ENCODE measurements at places on chromosomes 5 and 9.

- no peak for DNase-seq
Observed at GRCh38 chr9:104869811-104870210, 58.1 kb downstream of the ABCA1 start.

GRCh38 chr9:127305838-127306226, 41.3 kb downstream of the GARNL3 start:
- no peak for DNase-seq

- DNase-seq: no peak
Observed at GRCh38 chr5:92835712-92836111, 745.3 kb downstream of the NR2F1-AS1 start.

GRCh38 chr5:160774666-160775315, 77.2 kb downstream of the ATP10B start:
- DNase-seq: no peak

GRCh38 chr5:78569441-78569840, 79.1 kb downstream of the LHFPL2 start:
- no peak for DNase-seq

GRCh38 chr9:27431543-27432147, 92.4 kb upstream of the IFNK start:
- DNase-seq: no peak

- no peak for DNase-seq
Observed at GRCh38 chr9:34773955-34774354, 64.0 kb upstream of the CCL21 start.

GRCh38 chr9:106956971-106957370, 94.0 kb downstream of the ZNF462 start:
- DNase-seq: no peak

GRCh38 chr5:172849606-172850453, 15.8 kb downstream of the ERGIC1 start:
- DNase-seq: no peak

- DNase-seq: no peak
Observed at GRCh38 chr5:127079994-127080491, 6.7 kb upstream of the C5orf63 start.

- DNase-seq: peak; percentile 13
Observed at GRCh38 chr5:61625681-61626621, 293.9 kb downstream of the ZSWIM6 start.

- DNase-seq: no peak
Observed at GRCh38 chr9:137902646-137903045, 25.1 kb downstream of the CACNA1B start.

GRCh38 chr5:42956551-42956950, 83.6 kb downstream of the ANXA2R start:
- DNase-seq: no peak

DNA sequence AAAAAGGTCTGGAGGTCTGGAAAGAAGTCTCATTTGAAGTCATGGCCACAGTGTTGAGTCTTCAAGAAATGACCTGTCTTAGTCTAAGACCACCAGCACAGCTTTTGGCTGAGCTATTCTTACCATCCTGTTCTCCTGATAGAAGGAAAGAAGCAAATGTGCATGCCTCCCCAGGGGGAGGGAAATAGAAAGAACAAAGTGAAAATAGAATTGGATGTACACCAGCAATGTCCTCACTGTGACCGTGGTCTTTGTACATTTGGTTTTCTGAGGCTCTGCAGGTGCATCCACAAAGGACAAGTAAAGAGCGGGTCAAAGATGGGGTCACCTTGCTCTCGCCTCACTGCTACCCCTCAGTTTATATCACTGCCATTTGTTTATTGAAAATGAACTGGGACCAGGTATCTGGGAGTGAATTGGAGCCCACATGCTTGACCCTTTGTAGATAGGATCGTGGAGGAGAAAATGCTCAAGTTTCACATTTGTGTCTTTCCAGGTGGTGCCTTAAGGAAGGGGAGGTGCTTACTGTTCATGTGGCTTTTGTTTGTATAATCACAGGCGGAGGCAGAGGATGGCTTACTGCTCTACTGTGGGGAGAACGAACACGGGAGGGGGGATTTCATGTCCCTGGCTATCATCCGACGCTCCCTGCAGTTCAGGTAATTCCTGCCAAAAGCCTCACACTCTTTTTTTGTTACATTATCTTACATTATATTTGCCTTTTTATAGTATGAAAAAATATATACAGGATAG, 147.8 kb downstream of the LIFR start:
- DNase-seq: no peak

- no peak for DNase-seq
Observed at GRCh38 chr9:137974746-137975526, 97.4 kb downstream of the CACNA1B start.

- no peak for DNase-seq
Observed at GRCh38 chr9:656926-657568, 184.4 kb upstream of the DMRT1 start.

DNA sequence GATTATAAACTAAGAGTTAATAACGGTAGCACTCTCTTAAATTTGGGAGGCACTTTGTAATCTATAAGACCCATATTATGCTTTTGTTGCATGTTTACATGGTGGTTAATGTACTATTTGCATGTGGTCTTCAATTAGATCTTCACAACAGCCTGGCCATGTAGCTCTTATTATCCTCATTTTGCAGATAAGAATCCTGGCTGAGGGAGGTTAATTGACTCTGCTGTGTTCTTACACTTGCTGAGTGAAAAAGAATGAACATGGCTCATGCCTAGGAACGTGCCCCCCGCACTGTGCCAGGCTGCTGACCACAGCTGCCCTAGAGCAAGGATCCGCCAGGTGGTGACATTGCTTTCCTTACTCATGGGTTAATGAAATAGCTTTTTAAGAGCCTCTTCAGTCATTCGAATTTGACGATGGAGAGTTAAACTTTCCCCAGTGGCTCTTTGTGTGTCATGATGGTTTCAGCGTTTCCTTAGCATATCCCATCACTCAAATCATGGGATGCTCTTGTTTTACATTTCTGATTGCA, 97.9 kb downstream of the CDH6 start:
- no peak for DNase-seq

DNA sequence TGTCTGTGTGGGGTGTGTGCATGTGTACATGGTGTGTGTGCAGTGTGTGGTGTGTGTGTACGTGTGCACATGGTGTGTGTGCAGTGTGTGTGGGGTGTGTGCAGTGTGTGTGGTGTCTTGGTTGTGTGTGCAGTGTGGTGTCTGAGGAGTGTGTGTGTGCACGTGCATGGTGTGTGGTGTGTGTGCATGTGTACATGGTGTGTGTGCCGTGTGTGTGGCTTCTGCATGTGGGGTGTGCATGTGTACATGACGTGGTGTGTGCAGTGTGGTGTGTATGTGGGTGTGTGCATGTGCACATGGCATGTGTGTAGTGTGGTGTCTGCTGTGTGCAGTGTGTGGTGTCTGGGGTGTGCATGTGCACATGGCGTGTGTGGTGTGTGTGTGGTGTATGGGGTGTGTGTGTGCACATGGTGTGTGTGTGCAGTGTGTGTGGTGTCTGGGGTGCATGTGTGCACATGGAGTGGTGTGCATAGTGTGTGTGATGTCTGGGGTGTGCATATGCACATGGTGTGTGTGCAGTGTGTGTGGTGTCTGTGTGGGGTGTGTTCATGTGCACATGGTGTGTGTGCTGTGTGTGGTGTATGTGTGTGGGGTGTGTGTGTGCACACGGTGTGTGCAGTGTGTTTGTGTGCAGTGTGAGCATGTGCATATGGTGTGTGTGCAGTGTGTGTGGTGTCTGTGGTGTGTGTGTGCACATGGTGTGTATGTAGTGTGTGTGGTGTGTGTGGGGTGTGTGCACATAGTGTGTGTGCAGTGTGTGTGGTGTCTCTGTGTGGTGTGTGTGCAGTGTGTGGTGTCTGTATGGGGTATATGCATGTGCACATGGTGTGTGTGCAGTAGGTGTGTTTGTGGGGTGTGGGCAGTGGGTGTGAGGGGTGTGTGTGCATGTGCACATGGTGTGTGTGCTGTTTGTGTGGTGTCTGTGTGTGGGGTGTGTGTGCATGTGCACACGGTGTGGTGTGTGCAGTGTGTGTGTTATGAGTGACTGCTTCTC, 40.6 kb upstream of the ZNG1F start:
- no peak for DNase-seq

DNA sequence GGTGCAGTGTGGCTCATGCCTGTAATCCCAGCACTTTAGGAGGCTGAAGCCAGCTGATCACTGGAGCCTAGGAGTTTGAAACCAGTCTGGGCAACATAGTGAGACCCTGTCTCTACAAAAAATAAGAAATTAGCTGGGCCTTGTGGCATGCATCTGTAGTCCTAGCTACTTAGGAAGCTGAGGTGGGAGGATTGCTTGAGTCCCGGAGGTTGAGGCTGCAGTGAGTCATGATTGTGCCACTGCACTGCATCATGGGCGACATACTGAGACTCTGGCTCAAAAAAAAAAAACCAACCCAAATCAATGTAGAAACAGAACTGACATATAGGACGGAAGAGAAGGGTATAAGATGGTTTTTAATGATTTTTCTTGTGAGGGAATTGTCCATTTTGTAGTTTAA, 27.7 kb downstream of the G3BP1 start:
- DNase-seq: no peak

GRCh38 chr5:54249210-54250028, 61.0 kb downstream of the ARL15 start:
- DNase-seq: peak; percentile 14

GRCh38 chr9:83247732-83248131, 184.8 kb upstream of the RASEF start:
- no peak for DNase-seq

- no peak for DNase-seq
Observed at GRCh38 chr9:135255841-135256580, 168.5 kb downstream of the OLFM1 start.

- no peak for DNase-seq
Observed at GRCh38 chr5:16364910-16365309, 100.7 kb downstream of the ZNF622 start.

DNA sequence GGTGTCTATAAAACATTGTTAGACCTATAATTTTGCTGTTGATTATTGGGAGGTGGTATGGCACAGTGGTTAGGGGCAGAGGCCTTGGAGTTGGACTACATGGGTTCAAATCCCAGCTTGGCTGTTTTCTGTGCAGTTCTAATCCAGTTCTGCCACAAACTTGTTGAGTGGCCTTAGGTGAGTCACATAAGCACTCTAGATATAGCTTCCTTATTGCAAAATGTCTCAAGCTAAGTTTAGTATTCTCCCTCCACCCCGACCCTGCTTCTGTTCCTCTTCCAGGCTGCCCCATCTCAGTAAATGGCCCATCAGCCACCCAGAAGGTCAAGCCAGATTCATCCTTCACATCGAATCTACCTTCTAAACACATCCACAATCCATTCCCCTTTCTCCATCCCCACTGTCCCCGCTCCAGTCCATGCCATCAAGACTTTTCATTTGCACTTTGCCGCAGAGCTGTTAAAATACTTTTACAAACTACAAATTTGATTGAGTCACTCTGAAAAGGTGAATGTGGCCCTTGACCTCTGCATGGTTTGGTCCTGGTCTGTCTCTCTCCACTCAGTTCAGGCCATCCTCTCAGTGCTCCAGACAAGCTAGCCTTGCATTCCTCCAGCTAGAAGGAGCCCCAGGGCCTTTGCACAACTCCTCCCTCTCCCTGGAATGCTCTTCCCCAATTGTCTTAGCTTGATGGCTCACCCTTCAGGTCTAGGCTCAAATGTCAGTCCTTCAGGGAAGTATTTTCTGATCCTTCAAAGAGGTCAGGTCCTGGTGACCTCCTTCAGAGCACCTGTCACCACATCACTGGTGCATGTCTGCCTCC, 10.0 kb upstream of the HDHD3 start:
- no peak for DNase-seq

- no peak for DNase-seq
Observed at GRCh38 chr5:139690064-139690802, 42.1 kb downstream of the CXXC5 start.

DNA sequence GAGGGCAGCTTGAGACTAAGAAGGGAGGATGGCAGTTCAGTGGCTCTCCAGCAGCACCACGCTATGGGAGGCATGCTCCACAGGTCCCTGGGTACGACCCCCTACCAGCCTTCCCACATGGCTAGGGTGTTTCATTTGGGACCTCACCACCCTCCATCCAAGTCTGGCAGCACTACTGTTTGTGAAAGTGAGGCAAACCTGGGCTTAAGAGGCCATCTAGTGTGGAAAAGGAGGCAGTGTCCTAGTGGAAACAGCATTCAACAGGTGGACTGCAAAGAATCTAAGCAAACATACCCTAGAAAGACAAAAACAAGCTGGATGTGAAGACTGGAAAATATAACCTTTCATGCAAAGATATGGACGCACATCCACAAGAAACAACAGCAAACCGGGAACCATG, 4.8 kb upstream of the C5orf47 start:
- no peak for DNase-seq

DNA sequence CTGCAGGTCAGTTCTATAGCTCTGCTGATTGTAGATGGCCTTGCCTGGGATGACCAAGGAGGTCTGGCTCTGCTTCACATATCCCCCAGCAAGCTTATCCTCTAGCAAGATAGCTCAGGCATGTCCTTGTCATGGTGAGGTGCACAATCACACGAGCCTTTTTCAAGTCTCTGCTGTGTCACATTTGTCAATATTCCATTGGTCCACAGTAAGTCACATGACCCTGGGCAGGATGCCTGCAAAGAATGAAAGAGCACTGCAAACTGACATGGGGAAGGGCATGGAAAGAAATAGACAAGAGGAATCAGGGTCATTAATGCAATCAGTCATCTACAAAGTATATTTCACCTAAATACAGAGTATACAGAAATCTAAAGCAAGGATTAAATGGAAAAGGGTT, 142.0 kb downstream of the RORB start:
- DNase-seq: no peak

- DNase-seq: no peak
Observed at GRCh38 chr5:67144183-67144639, 52.4 kb downstream of the CD180 start.

GRCh38 chr5:144011388-144011787, 159.1 kb downstream of the YIPF5 start:
- DNase-seq: no peak

DNA sequence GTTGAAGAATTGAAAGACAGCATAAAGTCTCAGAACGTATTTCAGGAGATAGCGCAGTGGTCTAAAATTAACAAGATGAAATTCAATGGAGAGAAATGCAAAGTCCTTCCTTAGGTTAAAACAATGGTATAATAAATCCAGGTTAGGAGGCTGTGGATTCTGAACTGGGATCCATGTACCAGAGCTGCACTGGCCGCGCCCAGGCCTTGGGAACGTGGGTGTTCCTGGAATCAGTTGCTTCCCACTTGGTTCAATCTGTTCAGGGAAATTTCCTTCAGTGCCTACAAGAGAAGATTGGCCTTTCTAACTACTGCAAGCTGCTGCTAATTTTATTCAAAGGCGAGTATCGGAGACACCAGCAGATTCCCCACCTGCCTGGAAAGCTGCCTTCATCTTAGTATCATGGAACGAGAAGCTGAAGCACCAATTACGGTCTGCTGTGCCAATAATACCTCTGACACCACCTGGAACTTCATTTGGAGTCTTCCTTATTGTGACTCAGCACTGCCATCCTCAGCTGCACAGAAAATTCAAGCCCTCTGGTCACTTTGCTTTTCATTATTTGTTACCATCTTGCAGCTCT, 14.3 kb upstream of the CTNND2 start:
- DNase-seq: no peak

GRCh38 chr5:135376961-135377624, 21.9 kb downstream of the MACROH2A1 start:
- no peak for DNase-seq

Data from stimulated activated CD4-positive, alpha-beta T cell treated with anti-CD3 and anti-CD28 coated beads, Interleukin-1b, Interleukin-23, amount 100 ng/mL, for 4 hours (primary cell).